Activated gamma-delta T cell treated with anti-CD3 and anti-CD28 coated beads, Interleukin-2, amount 50 U/mL, for 16 hours (primary cell): ENCODE measurements at places on chromosomes 2 and 18.
A peak's percentile ranks its signal among the peaks of the same experiment; 100 is the strongest.

DNA sequence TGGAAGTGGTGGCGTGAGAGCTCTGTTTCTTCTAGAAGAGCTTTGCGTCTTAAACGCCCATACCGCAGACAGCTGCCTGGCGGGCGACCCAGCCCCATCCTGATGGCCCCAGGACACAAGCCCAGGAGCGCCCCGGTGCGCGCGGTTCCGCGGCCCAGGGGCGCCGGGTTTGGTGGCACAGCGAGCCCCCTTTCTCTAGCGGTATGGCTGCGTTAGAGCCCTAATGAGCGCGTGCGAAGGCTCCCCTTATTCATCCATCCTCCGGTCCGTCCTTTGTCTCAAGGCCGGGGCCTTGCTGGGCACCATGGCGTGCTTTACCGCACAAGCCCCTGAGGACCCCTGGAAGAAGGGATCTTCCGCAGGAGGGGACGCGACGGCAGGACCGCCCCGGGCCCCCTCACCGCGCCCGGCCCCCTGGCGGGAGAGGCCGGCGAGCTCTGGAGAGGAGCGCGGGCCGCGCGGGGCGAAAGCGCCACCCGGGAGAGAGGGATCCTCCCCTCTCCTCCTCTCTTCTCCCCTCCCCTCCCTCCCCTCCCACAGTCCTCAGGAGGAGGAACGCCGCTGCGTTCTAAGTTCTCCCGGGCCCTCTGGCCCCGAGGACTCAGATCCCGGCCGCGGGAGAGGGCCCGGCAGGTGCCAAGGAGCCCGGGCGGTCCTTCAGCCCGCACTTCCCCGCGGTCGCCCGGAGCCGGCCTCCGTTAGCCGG is 626 bp upstream of the SLC1A4 start:
- DNase-seq: peak; percentile 42

GRCh38 chr2:237663517-237664110 is 36.2 kb downstream of the LRRFIP1 start:
- DNase-seq: no peak

DNA sequence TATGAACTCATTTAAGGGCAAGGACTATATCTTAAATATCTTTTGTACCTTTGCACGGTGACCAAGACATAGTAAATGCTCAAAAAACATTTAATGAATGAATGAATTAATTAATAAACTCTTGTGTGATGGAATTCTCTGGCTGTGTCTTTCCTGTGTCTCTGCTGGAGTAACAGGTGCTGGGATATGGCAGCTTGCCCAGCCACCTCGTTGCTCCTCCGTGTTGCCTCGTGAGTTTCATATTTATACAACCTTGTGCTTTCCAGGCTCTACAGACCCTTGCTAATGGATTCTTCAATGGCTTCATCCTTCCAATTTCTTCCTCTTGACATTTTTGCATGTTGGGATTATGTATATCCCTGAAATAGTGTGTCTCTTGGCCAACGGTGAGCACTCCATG is 30.4 kb downstream of the CTAGE1 start:
- DNase-seq: no peak

GRCh38 chr2:224169847-224170246 is 130.8 kb upstream of the SERPINE2 start:
- DNase-seq: no peak

DNA sequence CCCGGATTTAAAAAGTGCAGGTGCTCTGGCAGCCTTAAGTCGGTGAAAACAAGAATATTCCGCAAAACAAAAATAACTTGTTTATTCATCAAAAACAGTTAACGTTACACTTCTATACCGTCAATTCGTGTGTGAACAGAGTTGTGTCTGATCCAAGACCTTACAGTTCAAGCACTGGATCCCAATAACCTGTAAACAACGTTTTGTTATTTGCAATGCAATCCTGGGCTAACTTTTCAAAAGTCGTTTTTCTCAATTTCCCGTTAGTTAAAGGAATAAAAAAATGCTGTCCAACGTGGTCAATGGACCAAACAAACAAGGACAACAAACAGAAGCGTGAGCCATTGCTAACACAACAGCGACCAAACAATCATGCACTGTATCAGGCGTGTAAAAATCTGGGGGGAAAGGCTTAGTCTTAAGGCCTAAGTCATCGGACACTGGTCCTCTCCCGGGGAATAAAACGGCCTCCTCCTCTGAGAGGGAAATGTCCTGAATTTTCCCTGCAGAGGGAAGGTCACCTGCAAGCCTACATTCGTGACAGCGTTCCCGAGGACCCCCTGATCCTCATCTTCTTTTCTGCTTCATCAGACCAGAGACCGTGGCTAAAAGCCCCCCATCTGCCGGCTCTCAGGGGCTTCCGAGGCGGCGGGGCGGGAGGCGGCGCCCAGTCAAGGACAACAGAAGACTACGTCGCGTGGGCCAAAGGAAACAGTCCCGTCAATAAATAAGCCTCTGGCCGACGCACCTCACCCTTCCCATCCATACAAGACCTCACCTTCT is 490 bp downstream of the NDUFS1 start:
- DNase-seq: no peak
